ENCODE measurements at places on chromosomes 2 and 18.

DNA sequence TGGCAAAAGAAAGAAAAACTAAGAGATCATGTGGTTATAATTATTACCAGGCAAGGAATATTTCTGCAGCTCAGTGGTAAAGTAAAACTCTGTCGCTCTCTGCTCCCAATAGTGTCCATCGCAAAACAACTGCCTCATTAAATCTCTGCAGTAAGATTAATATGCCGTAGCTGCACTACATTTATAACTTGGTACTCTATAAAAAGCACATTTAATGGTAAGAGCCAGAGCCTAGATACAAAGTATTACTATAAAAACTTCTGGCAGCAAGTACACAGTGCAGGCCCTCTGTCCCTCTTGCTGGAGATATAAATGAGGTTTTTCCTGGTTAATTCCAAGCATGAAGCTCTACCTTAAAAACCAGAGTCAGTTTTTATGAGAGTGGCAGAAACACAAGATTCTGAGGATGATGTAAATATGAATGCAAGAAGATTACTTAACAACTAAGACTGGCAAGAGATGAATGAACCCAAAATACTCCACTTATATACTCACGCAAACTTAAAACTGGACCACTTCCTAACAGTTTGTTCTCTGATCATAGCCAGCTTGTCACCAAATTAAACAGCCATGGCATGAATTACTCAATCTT lies 25.5 kb downstream of the ZNF521 start:
- DNase-seq = no peak

DNA sequence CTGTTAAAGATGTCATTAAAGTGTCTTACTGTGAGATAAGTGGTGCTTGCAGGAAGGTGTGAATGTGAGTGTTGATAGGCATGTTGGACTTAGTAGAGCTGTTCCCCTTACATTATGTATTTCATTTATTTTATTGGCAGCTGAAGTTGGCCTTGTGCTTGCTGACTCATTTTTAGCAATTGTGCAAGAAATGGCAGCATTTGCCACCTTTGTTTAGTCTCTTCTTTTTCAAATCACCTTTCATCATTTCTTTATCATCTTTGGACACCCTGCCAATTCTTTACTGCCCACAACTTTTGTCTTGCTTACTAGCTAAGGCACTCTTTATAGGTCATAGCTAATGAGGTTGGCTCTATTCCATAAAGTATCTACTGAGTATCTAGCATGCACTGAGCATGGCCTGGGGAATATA lies 130.3 kb upstream of the LYPD6 start:
- no peak for DNase-seq

DNA sequence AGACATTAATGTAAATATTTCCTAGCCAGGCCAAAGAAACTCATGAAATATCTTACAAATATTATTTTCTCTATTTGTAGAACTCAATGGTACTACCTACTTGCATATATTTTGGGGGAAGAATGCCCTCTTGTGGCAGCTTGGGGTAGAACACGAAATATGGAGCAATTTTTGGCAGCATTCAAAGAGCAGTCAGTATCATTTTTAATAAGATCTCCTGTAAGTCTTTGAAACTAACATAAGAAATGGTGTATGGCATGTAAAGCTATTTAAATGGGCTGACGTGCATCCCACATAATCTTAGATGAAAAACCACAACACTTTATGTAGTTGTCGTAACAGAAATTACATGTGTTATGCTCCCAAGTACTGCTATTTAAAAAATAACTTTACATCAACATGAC lies 62.3 kb upstream of the CCDC195 start:
- DNase-seq = peak; percentile 63

- no peak for DNase-seq
These were observed 117.0 kb upstream of the ARL5A start for GRCh38 chr2:151945186-151945585.

DNA sequence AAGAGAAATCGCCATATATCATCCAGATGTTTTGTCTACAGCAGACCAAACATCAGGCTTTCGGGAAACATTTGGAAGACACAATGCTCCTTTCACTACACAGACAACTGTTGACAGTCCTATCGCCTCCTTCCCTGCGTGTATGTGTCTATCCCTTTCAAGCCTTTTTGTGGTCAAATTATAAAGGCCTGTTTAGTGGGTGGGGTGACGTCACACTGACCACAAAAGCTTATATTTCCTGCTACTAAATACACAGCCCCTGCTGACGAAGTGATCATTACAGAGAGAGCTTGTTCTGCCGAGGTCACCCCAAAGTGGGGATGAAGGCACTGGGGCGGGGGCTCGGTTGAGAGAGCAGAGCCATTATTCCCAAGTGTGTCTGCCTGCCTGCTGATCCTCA lies 302.7 kb upstream of the TNP1 start:
- peak; percentile 18 for DNase-seq

DNA sequence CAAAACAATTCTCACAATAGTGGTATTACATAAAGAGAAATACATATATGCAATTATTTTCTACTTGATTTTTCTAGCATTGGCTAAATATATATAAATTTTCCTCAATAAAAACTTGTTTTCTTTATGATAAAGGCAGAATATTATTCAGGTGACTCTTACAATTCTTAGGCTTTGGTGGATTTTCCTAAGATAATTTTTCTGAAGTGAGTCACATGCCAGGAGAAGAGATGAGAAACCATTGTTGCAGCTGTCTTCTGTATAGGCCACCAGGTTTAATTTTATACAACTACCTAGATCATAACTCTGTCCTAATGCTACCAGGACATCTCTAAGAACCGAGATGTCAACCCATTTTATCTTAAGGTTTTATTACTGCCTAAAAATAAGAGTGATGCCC lies 552.4 kb upstream of the CDH2 start:
- DNase-seq = no peak
